Osteoblast (primary cell): ENCODE measurements at places on chromosomes 4 and X. TPM values are rescaled to one million over a fixed set of nuclear protein-coding genes. Genes with fewer than 3 reads are reported as not detected.

- DNase-seq = no peak
Observed at GRCh38 chrX:20479048-20479447, 212.3 kb upstream of the RPS6KA3 start.

DNA sequence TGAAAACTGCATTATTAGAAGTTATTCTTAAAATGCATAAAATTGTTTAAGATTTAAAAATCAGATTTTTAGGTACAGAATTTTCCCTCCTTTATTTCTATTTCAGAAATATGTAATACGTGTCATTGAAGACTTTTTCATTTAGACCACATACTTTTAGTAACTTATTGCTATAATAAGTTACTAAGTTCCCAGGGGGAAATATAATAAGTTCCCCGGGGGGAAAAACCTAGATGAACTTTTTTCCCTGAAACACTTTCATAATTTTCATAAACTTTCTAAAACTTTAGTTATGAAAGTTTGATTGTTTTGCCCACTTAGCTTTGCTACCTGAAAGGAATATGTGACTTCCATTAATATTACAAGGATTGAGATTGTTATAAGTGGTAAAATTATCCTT lies 1341.5 kb upstream of the IGFBP7 start:
- DNase-seq = no peak

DNA sequence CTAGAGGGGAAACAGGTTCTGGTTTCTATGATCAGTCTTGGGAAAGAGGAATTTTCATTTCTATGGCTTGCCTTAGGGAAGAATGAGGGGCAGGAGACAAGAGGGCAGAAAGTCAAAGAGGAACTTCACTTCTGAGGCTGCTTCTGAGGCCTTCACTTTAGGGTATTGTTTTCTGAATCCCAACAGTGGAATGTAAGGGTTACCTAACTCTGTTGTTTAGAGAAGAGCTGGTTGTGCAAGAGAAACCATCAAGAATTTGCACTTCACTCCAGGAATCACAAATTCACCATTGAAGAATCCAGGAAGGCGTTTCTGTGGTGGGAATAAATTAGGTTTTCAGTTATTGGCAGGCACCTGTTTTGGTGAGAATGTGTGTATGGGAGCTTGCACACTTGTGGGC lies 126.7 kb upstream of the AMOT start:
- DNase-seq = no peak

DNA sequence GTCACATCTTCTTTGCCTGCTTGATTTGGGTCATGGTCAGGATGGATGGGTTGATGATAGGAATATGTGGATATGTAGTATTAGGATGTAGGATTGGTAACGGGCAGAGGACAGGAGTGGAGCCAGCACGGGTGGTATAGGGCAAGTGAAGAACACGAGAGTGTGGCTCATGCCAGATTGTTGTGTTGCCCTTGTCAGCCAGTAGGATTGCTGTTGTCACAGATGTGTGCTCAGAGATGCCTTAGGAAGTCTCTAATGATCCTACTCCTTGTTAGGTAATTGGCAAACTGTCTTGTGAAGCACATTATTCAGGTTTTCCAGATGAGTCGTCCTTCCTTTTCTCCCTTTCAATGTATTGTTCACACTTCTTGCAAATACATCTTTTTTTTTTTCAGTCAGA lies 5.5 kb downstream of the ATP10D start:
- no peak for DNase-seq

DNA sequence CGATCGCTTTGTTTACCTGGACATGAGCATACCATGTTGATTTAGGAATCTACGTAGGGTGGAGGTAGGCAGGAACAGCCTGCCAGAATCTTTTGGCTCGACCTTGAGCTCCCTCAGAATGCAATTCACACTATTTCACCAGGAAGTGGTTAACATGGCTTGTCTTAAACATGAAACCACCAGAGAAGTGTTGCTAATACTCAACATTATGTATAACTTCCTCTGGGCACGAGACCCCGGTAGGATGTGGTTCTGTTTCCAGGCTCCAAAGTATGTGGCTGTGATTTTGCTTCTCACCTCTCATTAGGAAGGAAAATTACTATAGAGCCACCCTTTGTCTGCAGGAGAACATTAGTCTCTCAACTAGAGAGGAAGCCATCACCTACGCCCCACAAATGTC lies 59.0 kb upstream of the VCX3B start:
- DNase-seq = no peak

The TRPC3 gene
- under 0.01 and 0.29 TPM in 2 replicates for total RNA-seq

The EFHC2 gene
- 2.9 and 3.6 TPM in 2 replicates for total RNA-seq
